Epithelial cell of umbilical artery (primary cell): ENCODE measurements at places on chromosomes 7 and 10. TPM values are rescaled to one million over a fixed set of nuclear protein-coding genes. Genes with fewer than 3 reads are reported as not detected.

Gene LBX1
- total RNA-seq, result not detected in 2 replicates

Gene SRRM3
- 0.91 and 1.3 TPM in 2 replicates for total RNA-seq

Gene GNAI1
- 9.0 and 13.3 TPM in 2 replicates for total RNA-seq

Gene LRIT1
- total RNA-seq, result not detected in 2 replicates

Gene PRKAR2B
- total RNA-seq, result 33.5 and 79.0 TPM in 2 replicates

Gene CTAGE8
- 0.15 and 0.65 TPM in 2 replicates for total RNA-seq

Gene NRG3
- total RNA-seq, result 1.4 and 5.5 TPM in 2 replicates

Gene ACSM6
- not detected in 2 replicates for total RNA-seq

Gene CTNNA3
- total RNA-seq, result not detected in 2 replicates

Gene PRXL2A
- 184 and 233 TPM in 2 replicates for total RNA-seq

Gene PPP1R3A
- total RNA-seq, result not detected in 2 replicates

Gene FAM237B
- total RNA-seq, result not detected in 2 replicates

Gene AGFG2
- total RNA-seq, result 6.2 and 11.7 TPM in 2 replicates

Gene CNNM1
- total RNA-seq, result not detected in 2 replicates

Gene CYP3A4
- not detected in 2 replicates for total RNA-seq

Gene SPAM1
- not detected in 2 replicates for total RNA-seq

Gene NEURL1
- under 0.01 and 0.15 TPM in 2 replicates for total RNA-seq

Gene C10orf105
- 0.15 TPM in 1 of 2 replicates, not detected in the other for total RNA-seq

Gene PTN
- total RNA-seq, result 0.32 and 0.91 TPM in 2 replicates

Gene PTER
- 7.1 and 8.4 TPM in 2 replicates for total RNA-seq

Gene IFIT1B
- total RNA-seq, result not detected in 2 replicates

Gene WASHC2A
- 27.6 and 38.3 TPM in 2 replicates for total RNA-seq

Gene MKX
- under 0.01 TPM in 1 of 2 replicates, not detected in the other for total RNA-seq

Gene PON1
- total RNA-seq, result not detected in 2 replicates

Gene SCRN1
- 81.9 and 124 TPM in 2 replicates for total RNA-seq

Gene ELMO1
- total RNA-seq, result 28.3 and 40.7 TPM in 2 replicates

Gene TRIM73
- total RNA-seq, result 0.32 and 0.91 TPM in 2 replicates

Gene ENO4
- total RNA-seq, result not detected in 2 replicates

Gene VIPR2
- not detected in 2 replicates for total RNA-seq

Gene CUBN
- 4.9 and 6.8 TPM in 2 replicates for total RNA-seq

Gene CCL24
- not detected in 2 replicates for total RNA-seq

Gene TMEM106B
- 30.5 and 58.5 TPM in 2 replicates for total RNA-seq
